ENCODE measurements at places on chromosomes 1 and 21.

- no peak for DNase-seq
These were observed 857 bp downstream of the GPX7 start for GRCh38 chr1:52602856-52603600.

GRCh38 chr21:37427221-37427620, 60.6 kb downstream of the DYRK1A start:
- DNase-seq: no peak

GRCh38 chr1:226624526-226624925, 76.0 kb downstream of the STUM start:
- no peak for DNase-seq

GRCh38 chr1:228060458-228061190, 21.9 kb upstream of the ARF1 start:
- DNase-seq: no peak

DNA sequence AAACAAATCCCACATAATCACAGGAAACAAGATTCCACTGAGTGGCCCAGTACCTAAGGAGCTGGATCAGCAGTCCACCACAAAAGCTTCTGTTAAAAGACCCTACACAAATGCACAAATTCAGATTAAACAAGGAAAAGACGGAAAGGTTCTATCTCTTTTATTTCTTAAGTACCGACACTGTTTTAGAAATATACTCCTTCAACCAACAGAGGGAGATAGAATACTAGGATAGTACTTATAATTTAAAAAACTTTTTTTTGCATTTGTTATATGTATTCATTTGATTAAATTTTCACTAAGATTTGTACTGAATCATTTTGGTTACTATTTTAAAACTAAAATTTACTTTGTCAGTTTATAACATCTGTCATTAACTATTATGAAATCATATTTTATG, 12.5 kb downstream of the CDC7 start:
- DNase-seq: no peak

GRCh38 chr1:245226203-245226499, 71.4 kb downstream of the KIF26B start:
- no peak for DNase-seq

DNA sequence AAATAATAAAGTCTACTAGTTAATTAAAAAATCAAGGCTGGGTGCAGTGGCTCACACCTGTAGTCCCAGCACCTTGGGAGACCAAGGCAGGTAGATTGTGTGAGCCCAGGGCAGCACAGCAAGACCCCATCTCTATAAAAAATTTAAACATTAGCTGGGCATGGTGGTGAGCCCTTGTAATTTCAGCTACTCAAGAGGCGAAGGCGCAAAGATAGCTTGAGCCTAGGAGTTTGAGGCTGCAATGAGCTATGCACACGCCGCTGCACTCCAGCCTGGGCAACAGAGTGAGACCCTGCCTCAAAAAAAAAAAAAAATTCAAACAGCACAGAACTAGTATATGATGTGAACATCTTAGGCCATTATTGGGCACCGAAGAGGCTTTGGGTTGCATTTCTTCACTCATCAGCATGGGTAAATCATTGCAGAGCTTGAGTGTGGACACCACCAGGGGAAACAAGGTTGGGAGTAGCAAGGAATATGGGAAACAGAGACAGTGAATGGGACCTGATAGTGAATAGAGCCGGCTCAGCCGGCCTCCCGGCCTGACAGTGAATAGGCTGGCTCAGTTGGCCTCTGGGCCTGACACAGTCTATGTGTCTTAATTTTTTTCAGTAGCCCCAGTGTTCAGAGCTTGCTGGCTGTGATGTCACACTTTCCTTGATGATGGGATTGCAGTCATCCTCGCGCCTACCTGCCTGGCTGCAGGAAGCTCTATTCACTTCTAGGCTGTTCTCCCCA, 89.1 kb upstream of the ERRFI1 start:
- DNase-seq: no peak

DNA sequence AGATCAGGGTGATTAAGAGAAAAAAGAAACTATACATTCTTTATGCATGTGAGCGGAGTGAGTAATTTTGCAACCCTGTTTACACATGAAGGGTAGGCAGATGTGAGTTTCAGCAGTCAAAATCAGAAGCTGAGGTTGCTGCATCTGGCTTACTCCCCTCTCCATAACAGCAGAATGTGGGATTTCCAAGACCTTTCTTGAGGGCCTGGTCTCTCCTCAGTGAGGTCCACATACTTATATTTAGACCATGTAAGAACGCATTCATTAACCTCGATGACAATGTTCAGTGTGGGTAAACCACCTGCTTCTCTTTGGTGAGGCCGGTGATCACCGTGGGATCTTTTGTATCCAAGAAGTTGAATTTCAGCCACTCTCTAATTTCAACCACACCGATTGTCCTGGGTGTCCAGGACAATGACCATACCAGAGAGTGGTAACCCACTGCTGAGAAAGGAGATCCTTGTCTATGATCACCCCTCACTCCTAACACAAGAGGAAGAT, 18.7 kb upstream of the RAP1A start:
- no peak for DNase-seq

- no peak for DNase-seq
These were observed 8.7 kb downstream of the SZRD1 start for GRCh38 chr1:16375521-16376340.

GRCh38 chr21:7951854-7952519, 2569.4 kb upstream of the TPTE start:
- DNase-seq: no peak

GRCh38 chr1:234531151-234531635, 52.2 kb upstream of the TARBP1 start:
- DNase-seq: no peak

DNA sequence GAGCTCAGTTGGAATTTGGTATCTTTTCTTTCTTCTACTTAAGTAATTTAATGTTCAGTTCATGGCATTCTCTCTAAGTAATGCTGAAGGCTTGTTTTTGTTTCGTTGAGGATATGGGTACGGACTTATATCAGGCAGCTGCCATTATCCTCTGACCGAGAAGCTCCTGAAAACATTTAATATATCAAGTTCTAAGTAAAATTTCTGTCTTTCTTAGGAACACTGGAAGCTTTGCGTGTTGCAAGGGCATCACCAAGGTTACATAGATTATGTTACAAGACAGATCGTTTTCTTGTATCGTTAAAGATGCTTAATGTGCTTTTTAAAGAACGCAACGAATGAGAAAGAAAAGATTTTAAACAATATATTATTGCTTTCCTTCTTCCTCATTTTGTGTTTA, 1.0 kb upstream of the GALNT2 start:
- DNase-seq: no peak

DNA sequence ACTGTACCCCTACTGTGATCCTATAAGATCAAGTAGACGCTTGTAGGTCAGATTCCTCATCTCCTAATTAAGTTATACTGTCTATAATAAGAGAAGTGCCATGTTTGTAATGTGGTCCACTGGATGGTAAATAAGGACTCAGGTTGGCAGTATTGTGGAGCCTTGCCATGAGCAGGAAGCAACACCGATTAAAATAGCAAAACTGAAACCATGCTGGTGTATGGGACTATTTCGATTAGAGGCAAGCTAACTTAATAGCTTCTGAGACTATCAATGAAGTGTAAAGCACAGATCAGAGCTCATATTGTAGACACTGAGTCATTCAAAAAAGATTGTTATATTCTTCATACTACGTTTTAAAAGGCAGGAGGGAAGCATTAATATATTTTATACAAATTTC, 348.8 kb downstream of the HHAT start:
- no peak for DNase-seq

GRCh38 chr1:201004732-201005131, 18.8 kb downstream of the KIF21B start:
- no peak for DNase-seq

- DNase-seq: no peak
These were observed 8.8 kb downstream of the KLHDC7A start for GRCh38 chr1:18489417-18490143.

GRCh38 chr1:29655945-29656850, 419.9 kb downstream of the PTPRU start:
- DNase-seq: no peak

DNA sequence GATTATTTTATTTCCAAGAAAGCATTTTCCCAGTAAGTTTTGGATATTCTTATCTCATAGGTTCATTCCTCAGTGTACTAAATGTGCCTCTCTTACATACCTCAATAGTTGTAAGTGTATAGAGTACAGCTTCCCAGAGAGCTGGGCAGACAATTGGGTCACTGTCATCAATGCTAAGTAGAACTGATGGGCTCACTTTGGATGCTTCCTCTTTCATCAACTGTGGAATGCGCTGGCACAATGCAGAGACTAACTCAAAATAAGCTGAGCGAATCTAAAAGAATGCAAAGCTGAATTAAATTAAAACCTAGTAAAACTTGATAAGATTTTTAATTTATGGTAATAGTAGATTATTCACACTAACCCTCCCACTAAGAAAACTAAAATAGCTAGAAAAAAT, 21.5 kb downstream of the LTN1 start:
- no peak for DNase-seq

GRCh38 chr1:157658571-157658970, 42.0 kb downstream of the FCRL3 start:
- no peak for DNase-seq

DNA sequence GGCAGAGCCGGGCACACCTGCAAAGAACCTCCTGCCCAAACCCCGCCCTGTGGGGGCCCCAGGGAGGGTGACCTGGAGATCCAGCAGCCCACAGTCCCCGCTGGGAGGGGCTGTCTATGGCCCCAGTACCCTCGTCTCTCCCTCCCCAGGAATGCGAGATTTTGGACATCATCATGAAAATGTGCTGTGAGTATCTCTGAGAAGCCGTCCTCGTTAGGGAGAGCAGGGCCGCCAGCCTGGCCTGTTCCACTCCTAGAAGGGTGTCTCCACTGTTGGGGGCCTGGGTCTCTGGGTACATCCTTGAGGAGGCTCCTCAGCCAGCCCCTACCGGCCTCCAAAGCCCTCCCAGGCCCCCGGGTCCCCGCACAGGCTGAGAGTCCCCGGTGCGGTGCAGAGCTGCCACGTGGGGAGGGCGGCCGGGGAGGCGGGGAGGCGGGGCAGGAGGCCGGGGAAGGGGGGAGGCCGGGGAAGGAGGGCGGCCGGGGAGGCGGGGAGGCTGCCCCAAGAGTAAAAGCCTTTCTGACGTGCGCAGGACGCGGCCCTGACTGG, 18.7 kb downstream of the COL6A1 start:
- no peak for DNase-seq

GRCh38 chr1:69766431-69767180, 198.9 kb downstream of the LRRC7 start:
- DNase-seq: no peak

DNA sequence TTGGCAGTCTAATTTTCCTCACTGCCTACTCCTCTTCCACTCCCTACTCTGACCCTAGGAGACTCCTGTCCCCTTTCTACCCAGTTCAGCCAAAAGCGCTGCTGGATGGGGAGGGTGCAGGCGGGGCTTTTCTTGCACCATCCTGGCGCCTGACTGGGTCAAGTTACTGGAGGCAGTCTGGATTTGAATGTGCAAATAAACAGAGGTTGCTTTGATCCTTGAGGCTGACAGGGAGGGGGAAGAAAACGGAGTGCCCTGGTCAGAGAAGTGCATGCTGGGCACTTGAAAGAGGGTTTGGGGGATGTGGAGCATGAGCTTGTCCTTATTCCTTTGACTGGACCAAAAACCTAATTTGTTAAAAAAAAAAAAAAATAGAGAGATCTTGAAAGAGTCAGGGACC, 76.8 kb upstream of the SOX13 start:
- DNase-seq: no peak

DNA sequence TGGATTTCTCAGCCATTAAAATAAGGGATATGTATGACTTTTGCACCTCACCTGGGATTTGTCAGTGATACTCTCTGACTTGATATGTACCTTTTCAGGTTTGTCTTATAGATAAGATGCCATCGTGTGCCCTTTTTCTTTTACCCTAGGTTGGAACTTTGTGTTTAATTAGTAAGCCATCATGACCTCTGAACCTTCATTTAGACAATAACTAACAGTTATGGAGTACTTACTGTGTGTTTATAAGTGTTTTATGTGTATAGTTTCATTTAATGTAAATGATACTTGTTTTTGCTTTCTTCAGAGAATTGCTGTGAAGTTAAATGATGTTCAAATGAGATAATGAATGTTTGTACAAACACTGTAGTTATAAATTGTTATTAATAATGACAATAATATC, 14.4 kb downstream of the HS2ST1 start:
- no peak for DNase-seq

DNA sequence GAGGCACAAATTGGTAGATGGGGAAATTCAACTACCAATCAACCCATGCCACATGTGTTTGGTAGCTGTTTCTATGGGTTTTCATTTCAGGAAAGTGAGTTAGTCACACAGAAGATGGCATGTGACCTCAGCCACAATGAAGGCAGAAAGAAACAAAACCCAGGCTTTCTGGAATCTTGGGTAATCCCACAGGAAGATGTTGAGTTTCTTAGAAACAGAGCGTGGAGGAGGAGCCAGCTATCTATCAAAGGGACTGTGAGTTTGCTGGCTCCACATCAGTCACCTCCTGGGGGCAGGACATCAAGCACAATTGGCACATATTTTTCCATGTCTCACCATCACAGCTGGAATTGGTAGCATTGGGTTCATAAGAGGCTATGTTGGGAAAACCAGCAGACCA, 188.9 kb upstream of the PLXNA2 start:
- no peak for DNase-seq

GRCh38 chr1:12643079-12643478, 806 bp upstream of the AADACL4 start:
- DNase-seq: no peak

DNA sequence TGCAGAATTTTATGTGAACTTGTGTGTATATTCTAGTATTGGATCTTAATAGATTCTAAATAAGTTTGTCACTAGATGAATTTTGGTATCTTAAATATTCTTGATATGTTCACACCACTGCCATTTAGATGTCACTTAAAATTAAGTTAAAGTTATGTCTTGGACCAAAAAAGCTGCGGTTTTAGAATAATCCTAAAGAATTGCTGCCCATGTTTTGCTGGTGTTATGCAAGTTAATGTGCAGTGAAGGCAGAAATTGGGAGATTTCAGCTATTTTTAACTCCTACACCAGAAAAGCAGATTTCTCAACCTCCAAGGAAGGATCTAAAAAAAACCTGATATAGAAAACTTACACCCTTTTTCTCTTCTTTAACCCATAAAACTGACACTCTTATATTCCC, 757 bp downstream of the ACADM start:
- DNase-seq: no peak

DNA sequence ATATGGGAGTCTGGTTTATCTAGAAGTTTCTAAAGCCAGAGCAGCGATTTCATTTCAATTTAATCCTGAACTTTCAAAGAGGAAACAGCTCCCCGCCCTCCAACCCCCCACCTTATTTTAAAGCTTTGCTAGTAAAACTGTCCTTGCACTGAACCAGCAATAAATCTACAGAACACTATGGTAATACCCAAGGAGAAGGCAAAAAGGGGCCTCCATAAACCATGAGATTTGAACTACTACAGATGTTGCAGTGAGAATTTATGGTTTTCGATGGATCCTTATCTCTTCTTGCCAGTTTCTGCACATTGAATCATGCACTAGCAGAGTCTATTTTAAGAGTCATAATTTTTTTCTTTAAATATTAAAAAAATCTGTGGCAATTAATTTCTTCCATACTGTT, 64.8 kb upstream of the BEND5 start:
- DNase-seq: no peak

- DNase-seq: no peak
These were observed 7.7 kb upstream of the ATP1A1 start for GRCh38 chr1:116365353-116365780.

GRCh38 chr1:40185951-40186864, 25.0 kb downstream of the RLF start:
- no peak for DNase-seq

Measured in stimulated activated CD4-positive, alpha-beta T cell treated with anti-CD3 and anti-CD28 coated beads, Interleukin-1b, Interleukin-23, amount 100 ng/mL, for 1 hour (primary cell).